ENCODE measurements at places on chromosomes 4 and X.
A peak's percentile ranks its signal among the peaks of the same experiment; 100 is the strongest.

- DNase-seq: no peak
Observed at GRCh38 chr4:177802661-177803060, 360.4 kb upstream of the AGA start.

- no peak for DNase-seq
Observed at GRCh38 chrX:76454456-76454927, 27.0 kb downstream of the MAGEE1 start.

GRCh38 chr4:48195374-48195773 lies 61.3 kb upstream of the TXK start:
- DNase-seq: no peak

DNA sequence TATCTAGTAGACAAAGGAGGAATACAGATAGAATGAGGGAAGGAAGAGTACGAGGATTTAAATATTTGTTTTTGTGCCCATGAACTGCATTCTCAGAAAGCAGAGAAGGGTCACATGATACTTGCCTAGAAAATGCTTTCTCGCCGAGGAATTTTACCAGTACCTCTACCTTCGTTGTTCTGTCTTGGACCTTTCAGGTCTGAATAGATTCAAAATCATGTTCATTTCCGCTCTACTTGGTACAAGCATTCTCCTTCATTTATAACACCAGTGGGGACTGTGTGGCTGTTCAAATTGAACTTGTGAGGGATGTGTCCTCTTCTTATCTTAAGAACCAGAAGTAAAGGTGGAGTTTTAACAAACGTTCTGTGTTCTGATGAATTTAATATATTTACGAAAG lies 1.9 kb downstream of the USP38 start:
- DNase-seq: no peak

GRCh38 chr4:113537628-113538027 lies 223.9 kb downstream of the CAMK2D start:
- DNase-seq: no peak

DNA sequence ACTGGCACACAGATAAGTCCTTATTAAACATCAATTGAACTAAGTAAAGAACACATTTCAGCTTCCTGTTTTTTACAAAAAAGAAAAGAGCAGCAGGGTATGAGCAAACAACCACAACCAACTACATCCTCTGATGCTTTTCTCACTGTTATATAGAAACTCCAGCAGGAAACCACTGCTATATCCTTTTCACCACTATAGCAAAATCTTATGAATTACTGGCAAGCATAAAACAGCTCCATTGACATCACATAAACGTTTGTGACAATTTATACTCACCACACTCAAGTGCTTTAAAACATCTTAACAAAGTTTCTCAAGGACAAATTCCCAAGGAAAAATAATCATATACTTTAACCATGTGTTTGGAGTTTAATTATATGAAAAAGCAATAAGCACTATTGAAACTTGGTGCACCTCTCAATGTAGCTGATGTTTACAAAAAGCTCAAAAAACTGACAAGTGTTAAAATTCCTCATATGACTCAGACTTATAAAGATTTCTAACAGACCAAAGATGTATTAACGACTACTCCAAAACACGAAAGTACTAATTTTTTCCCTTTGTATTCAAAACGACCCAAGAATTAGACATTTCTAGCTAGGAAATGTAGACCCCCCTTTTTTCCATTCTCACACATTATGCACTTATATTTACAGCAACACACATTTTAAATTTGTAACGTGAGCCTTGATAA lies 12.9 kb downstream of the GPRIN3 start:
- DNase-seq: no peak

- DNase-seq: no peak
Observed at GRCh38 chr4:33078145-33078544, 2358.0 kb downstream of the PCDH7 start.

DNA sequence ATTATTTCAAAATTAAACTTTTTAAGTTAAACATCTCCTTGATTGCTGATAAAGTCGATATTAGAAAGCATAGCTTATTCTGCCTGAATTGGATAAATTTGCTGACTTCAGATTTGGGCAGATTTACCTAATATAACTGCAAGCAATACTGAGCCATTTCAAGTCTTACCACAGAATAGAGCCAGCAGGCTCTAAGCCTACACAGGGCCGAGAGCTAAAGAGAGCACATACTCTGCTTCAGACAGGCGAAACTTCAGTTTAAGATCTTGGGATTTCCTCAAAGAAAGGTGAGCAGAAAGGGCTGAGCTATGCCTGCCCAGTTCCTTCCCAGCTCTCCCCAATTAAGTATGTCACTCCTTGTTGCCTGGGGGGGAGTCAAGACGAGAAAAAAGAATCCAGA lies 240.6 kb upstream of the NOCT start:
- DNase-seq: no peak

- no peak for DNase-seq
Observed at GRCh38 chr4:81746773-81747172, 275.1 kb upstream of the RASGEF1B start.

DNA sequence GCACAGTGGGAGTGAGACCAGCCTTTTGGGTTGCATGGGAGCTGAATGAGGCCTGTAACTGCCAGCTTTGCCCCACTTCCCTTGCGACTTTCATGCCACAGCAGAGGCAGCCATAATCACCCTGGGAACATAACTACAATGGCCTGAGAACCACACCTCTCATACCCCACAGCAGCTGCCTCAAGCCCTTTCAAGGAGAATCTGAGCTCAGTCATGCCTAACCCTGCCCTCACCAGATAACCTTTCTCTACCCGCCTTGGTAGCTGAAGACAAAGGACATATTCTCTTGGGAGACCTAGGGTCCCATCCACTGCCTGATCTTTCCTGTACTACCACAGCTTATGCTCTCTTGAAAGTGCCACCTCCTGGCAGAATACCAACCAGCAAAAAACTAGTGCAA lies 599.9 kb upstream of the IGFBP7 start:
- no peak for DNase-seq

GRCh38 chr4:40183615-40184411 lies 13.0 kb upstream of the RHOH start:
- no peak for DNase-seq

GRCh38 chr4:2745981-2746806 lies 9.9 kb downstream of the TNIP2 start:
- peak; percentile 69 for DNase-seq

DNA sequence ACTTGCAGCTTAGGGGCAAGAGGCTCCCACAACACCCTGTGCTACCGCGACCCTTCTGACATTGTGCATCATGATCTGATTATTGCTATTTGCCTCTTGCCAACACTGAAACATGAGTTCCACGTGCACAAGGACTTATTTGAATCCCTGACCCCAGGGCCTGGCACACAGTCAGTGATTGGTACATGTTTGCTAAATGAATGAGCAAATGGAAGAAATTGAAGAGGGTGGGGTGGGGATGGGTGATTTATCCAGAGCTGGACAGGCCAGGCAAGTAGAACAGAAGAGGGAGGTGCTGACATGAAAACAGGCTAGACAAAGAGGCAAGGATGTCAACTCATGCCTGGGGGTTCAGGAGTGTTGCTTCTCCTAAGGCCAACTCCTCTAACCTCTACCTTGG lies 24.9 kb upstream of the RPL39 start:
- no peak for DNase-seq

- no peak for DNase-seq
Observed at GRCh38 chr4:8189551-8190466, 9.3 kb upstream of the SH3TC1 start.

DNA sequence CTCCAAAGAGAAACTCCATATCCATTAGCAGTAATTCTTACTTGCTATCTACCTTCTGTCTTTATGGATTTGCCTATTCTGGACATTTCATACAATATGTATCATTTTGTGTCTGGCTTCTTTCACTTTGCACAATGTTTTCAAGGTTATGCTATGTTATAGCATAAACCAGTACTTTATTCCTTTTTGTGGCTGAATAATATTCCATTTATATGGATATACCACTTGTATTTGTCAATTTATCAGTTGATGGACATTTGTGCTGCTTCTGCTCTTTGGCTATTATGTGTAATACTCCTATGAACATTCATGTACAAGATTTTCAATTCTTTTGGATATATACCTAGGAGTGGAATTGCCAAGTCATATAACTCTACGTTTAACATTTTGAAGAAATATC lies 18.9 kb upstream of the HPSE start:
- DNase-seq: no peak

GRCh38 chr4:153471698-153472093 lies 5.5 kb downstream of the TMEM131L start:
- no peak for DNase-seq

DNA sequence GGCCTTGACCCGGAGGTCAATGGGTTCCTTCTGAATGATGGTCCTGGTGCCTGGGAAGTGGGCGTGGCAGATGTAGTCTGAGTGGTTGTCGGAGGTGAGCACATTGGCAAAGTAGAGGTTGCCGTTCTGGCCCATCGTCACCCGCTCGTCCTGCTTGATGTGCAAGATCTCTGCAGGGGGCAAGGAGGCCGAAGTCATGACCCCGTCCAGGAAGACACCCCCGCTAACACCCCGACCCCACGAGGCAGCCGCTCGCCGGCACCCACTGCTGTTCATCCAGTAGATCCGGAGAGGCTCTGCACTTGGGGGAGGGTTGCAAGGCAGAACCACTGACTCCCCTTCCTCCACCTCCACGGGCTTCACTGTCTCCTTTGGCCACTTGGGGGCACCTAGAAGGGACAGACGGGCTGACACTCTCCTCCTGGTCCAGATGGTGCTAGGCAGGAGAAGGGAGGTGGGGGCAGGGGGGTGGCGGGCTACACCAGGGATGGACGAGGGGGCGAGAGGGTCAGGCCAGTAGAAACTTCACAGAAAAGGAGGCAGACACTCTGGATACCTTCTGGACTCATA lies 15.1 kb downstream of the L1CAM start:
- no peak for DNase-seq

DNA sequence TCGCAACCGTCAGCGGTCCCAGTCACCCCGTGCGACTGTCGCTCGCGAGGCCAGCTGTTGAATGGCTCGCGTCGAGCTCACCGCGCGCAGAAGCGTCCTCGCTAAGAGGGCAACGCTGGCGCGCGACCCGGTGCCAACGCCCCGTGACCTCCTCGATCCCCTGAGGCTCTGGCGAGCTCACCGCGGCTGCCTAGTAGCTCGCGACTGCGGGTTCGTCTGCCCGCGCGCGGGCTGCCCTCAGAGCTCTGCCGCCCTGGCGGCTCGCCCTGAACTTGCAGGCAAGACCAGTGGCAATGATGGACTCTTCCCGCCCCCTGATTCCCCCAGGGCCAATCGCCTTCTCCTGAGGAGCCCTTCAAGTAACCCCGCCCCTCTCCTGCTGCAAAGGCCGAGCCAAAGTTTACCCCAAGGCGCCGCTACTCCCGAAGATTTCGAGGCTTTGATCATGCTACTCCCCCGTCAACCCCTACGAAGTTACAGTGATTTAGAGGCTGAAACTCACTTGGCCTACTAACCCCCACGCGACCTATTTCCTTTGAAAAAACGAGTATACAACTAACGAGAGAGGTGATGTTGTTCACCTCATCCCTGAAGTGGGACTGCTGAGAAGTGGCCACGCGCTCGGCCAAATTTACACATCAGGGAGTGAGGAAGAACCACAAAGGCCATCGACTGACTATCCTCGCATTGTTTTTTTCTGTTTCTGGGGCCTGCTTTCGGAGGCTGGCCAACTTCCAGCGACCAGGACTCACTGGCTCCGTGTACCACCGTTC lies 37.5 kb downstream of the PGRMC1 start:
- DNase-seq: no peak

GRCh38 chr4:25343671-25344070 lies 31.1 kb downstream of the ZCCHC4 start:
- no peak for DNase-seq

DNA sequence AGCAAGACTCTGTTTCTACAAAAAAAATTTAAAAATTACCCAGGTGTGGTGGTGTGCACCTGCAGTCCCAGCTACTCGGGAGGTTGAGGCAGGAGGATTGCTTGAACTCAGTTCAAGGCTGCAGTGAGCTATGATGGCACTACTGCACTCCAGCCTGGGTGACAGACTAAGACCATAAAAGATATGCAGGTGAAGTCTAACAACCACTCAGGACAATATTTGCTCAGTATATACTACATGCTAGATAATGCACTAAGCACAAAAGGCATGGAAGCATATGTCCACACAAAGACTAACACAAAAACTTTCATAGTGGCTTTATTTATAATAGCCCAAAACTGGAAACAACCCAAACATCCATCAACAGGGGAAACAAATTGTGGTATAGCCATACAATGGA lies 57.7 kb upstream of the TXK start:
- DNase-seq: no peak

DNA sequence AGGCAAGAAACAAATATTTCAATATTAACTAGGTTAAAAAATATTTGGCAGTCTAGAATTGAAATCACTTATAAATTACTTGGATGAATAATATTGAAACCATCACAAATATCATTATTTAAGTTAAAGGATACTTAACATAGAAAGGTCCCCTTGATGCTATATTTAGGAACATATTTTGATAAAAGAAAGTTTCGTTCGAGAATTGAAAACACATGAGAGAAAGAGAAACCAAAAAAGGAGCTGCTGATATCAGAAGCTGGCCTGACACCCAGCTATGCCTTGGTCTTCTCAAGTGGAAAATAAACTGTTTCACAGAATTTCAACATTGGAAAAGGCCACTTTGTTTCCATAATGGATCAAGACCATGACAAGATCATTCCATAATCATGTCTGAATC lies 762.4 kb downstream of the DMD start:
- no peak for DNase-seq

- DNase-seq: no peak
Observed at GRCh38 chr4:109049926-109050325, 252.5 kb downstream of the COL25A1 start.

DNA sequence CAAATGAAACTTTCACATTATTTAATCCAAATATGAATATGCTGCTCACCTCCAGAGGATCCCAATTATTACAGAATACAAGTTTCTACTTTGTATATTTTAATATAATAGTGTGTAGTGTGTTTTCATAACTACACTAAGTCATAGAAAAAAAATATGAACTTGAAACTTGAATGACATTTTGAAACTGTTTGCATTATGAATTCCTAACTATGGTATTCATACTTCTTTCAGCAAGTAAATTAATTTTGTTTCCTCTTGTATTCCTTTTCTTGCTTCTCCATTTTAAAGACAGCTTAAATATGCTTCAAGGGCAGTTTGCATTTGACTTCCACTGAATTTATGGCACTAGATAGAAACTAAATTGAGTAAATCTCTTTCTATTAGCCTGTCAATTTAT lies 177.1 kb downstream of the BMPR1B start:
- DNase-seq: no peak

DNA sequence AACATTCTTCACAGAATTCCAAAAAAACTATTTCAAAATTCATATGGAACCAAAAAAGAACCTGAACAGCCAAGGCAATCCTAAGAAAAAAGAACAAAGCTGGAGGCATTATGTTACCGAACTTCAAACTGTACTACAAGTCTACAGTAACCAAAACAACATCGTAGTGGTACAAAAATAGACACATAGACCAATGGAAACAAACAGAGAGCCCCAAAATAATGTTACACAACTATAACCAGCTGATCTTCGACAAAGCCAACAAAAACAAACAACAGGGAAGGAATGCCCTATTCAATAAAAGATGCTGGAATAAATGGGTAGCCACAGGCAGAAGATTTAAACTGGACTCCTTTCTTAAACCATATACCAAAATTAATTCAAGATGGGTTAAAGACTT lies 1189.6 kb downstream of the PCDH18 start:
- DNase-seq: no peak

- no peak for DNase-seq
Observed at GRCh38 chr4:1573830-1574459, 110.2 kb downstream of the FAM53A start.

- no peak for DNase-seq
Observed at GRCh38 chr4:25031077-25031621, 403 bp upstream of the LGI2 start.

All from stimulated activated CD8-positive, alpha-beta memory T cell treated with anti-CD3 and anti-CD28 coated beads, Interleukin-12 subunit alpha, Interleukin-12 subunit beta, amount 100 ng/mL, for 1 hour (primary cell).